ENCODE measurements at places on chromosomes 3 and 15.

- DNase-seq: no peak
These were observed 97.2 kb downstream of the LRTM1 start for GRCh38 chr3:54830658-54831057.

GRCh38 chr3:195583831-195584542 lies at the start of gene APOD:
APOD (minus strand) TSS chr3:195583940; CDS start chr3:195579461, 4,479 bp downstream.
- no peak for DNase-seq

DNA sequence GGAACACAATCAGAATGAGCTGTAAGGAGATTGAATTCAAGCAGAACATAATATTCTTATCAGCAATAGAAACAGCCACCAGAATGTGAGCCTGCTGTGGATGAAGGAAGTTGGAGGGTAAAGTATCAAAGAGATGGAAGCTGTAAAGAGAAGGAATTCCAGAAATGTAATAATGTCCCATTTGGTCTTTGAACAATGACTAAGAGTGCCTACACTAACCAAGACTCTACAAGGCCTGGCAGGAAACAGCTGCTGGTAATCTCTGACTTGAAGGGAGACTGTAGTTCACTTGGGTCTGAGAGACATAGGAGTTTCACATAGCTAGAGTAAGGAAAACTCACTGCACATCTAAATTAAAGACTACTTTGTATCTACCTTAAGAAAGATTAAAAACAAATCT lies 1176.0 kb upstream of the ALCAM start:
- no peak for DNase-seq

GRCh38 chr15:58981808-58982475 lies 5.5 kb upstream of the RNF111 start:
- DNase-seq: no peak

- no peak for DNase-seq
These were observed 10.4 kb downstream of the NR2F2 start for GRCh38 chr15:96340598-96341512.

DNA sequence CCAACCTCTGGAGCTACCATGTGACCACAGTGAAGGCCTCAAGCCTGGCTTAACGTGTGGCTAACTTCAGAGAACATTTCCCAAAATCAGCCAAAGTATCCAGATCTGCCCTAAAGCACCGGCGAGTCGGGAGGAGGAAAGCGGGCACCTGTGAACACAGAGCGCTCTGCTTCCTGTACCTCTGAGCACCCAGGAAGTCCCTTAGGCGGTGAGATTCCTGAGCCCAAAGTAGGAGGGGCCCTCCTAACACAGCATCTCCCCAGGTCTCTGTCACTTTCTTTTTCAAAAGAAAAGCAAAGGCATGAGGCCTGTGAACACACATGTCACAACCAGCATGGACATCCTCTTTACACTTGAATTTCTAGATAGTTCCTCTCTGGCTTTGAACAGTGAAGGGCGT lies 944 bp upstream of the EIF4E3 start:
- no peak for DNase-seq

- no peak for DNase-seq
These were observed 242.6 kb upstream of the TOPAZ1 start for GRCh38 chr3:43998836-43999727.

DNA sequence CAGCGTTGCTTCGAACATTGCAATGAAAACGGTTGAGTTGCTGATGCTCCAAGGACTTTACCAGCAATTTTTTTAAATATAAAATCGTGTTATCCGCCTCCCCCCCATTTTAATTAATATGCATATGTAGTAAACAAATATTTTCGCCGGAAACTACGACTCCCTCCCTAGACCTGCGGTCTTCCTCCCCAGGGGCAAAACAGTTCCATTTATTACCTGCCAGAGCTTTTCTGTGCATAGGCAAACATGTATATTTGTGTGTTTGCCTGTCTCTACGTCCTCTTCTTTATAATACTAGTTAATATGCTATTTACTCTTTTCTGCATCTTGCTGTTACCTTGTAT lies 593 bp upstream of the RSL24D1 start:
- DNase-seq: no peak

- DNase-seq: no peak
These were observed 27.8 kb downstream of the LIPC start for GRCh38 chr15:58459560-58459959.
